NCI-H1092 (cell line): ENCODE measurements at places on chromosomes 7 and 10.

DNA sequence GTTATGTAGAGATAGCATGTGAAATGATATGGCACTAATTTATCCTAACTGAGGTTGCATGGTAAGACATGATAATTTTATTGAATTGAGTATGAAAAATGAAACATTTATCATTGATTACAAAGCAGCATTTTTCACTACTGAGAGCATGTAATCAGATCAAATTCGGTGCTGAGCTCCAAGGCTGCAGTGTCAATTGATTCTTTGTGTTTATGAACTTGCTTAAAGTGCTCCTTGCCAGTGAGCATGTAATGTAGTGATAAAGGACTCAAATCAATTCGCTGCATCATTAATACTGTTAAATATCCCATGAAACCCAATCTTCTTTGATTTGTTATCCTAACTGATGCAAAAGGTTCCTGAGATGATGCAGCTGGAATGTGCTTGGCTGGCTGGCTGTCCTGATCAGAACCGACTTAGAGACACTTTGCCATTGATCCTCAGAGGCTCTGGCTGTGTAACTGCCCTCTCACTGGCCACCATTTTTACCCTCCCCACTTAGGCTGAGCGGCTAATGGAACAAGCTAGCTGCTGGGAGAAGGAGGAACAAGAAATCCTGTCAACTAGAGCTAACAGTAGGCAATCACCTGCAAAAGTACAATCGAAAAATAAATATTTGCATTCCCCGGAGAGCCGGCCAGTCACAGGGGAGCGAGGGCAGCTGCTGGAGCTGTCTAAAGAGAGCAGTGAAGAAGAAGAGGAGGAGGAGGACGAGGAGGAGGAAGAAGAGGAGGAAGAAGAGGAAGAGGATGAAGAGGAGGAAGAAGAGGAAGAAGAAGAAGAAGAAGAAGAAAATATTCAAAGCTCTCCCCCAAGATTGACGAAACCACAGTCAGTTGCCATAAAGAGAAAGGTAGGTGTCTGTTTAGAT, 89.8 kb upstream of the SAMD8 start:
- DNase-seq, result peak; percentile 50

DNA sequence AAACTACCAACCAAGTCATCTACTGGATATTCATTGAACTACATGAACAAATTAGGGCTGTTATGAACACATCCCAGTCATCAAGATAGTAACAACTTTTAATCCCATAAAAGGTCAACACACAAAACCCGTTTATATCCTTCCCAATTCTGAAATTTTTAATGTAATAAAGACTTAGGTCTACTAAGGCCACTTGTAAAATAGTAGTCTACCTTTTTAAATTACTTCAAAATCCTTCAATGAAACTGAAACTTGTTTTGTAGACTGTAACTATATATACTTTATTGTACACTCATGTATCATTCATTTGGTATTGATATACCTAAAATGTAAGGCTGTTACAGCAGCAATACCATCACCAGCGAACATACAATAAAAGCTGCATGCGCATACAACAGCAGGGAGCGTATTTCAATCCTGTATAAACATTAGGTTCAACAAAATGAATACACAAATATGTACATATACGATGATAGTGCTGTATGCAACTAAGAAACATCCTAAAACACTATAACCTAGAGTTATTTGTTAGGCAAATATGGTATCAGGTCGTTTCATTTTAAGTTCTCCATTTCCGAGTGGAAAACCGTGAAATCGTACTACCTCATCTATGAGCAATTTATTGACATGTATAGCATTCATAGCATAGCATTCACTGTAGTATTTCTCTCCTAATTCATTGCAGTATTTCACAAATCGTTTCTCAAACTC, 973 bp downstream of the ATAD1 start:
- no peak for DNase-seq

GRCh38 chr7:19489162-19489820, 219.5 kb downstream of the POLR1F start:
- DNase-seq, result no peak

DNA sequence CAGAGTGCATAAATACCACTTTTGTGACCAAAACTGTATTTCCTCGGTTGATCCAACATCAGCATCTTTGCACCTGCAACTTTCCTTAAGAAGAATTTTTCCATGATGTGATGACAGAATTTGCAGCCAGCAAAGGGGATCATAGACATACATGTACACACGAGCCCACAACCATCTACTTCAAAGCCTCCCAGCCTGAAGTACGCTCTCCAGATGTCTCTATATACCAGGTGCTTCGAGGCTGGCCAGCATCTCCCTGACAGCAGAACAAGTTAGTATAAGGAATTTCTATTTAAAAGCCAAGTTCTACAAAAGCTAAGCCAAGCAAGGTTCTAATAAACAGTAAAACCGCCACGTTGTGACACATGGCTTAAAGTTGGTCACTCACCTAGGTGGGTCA, 328.5 kb downstream of the KCNMA1 start:
- no peak for DNase-seq

- DNase-seq, result no peak
Measured at GRCh38 chr10:88194961-88195367, 331.5 kb downstream of the PTEN start.

DNA sequence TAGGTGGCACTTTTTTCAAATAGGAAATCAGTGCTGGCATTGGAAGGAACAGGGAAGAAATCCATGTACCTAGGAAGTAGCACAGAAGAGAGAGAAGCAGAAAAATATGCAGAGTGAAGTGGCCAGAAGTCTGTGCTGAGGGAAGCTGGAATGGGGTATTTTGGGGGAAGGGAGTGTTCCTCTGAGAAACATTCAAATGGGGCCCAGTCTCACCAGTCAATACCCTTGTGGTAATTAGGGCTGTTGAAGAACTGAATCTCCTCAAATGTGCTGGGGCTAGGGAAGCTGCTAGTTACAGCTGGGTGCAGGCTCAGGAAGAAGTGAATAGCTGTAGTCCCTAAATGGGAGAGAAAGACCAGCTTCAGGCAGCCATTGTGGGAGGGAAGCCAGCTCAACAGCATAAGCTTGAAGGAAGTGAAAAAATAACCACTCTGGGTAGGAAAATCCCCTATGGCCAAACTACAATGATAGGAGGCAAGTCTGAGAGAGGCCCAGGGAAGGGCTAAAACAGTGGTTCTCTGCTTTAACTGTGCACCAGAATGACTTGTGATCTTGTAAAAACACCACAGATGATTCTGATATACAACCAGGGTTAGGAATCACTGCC, 7.6 kb downstream of the NDST2 start:
- no peak for DNase-seq
